Left forelimb (tissue), 1 donor: ENCODE measurements at places on chromosomes 2 and 18.

DNA sequence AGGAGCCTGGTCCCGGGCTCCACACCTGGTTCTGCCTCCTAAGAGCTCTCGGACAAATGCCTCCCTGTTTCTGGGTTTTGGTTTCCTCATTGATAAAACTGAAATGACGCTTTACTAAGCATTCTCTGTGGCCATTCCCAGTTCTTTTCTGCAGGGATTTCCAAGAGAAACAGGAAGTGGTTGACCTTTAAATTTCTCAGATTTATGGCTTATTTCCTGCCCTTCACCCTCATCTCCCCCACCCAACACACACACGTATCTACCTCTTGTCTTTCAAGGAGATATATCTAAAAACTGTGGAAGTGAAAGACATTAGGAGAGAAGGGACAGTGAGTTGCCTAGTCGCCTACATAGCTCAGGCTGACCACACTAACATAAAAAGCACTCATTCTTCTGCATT is 53.0 kb downstream of the PIEZO2 start:
- no peak for DNase-seq

DNA sequence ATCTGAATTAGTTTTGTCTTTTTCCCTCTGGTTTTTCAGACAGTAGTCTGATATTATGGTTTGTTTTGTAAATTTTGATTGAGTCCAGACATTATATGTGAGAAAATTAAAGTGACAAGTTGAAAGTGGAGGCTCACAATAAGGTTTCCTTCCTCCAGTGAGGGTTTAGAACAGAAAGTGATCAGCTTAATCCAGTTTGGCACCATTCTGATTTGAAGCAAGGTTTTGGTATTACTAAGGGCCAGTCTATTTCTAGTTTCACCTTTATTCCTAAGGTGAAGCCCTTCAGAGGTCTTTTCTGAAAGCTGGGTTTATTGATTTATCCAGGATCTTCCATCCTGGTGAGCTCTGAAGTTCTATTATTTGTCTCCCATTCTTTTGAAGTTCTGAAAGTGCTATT is 68.7 kb downstream of the CDC42EP3 start:
- no peak for DNase-seq

DNA sequence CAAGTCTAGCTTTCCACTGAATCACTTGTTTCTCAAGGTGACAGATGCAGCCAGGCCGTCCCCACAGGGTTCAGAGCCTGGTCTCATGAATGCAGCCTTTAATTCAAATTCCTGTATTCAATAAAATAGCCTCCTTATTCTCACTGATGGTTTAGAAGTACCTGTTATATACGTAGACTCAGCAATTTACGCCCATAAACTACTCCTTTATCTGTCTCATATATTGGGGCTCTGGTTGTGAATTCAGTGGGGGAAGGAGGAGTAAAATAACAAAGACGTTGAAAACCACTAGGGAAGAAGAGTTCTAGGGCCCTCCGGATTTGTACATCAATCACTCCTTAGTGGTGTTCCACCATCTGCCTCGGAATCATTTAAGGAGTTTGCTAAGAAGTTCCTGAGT is 1.7 kb downstream of the OBSL1 start:
- DNase-seq = no peak

DNA sequence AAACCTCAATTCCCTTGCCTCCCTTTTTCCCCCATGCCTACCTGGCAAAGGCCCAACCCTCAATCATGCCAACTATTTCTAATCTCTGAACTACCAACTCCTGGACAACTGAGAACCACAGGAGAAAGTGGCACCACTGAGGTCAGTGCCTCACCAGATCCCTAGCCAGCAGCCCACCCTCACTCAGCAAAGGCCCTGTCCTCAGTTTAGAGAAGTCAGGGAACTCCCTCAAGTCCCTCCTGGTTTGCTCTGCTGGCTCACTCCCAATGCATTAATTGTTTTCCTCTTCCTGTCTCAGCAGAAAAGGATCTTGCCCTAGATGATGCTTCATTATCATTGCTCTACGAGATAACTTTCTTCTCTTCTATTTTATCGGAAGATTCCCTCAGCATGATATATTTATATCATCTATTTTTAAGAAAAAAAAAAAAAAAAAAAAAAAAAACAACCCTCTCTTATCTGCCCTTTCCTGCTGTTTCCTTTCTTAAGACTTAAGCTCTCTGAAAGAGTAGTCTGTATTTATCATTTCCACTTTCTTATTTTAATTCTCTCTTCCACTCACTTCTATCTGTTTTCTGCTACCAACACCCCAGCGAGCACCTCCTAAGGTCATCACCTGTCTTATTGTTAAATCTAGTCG is 22.7 kb upstream of the ZBTB14 start:
- no peak for DNase-seq

DNA sequence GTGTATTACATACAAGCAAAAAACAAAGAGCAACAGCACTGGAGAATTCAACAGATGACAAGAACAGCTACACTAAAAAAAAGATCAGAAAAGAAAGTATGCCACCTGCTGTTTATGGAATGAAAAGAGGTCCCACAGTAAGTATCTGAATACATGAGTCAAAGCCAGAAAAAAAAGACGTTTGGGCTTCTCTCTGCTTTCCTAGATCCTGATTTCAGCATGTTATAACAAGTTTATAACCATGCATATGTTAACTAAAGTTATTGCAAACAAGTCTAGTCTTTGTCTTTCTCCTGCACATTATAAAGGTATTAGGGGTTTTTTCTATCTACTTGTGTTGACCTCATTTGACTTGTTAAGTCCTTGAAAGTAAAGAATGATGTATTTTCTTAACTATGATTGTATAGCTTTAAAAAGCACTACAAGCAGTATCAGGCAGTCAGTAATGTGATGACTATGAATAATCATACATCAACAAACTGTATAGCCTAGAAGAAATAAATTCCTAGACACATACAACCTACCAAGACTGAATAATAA is 108.5 kb upstream of the COL5A2 start:
- DNase-seq = no peak

- no peak for DNase-seq
These were observed 23.3 kb upstream of the FHOD3 start for GRCh38 chr18:36274083-36274715.

DNA sequence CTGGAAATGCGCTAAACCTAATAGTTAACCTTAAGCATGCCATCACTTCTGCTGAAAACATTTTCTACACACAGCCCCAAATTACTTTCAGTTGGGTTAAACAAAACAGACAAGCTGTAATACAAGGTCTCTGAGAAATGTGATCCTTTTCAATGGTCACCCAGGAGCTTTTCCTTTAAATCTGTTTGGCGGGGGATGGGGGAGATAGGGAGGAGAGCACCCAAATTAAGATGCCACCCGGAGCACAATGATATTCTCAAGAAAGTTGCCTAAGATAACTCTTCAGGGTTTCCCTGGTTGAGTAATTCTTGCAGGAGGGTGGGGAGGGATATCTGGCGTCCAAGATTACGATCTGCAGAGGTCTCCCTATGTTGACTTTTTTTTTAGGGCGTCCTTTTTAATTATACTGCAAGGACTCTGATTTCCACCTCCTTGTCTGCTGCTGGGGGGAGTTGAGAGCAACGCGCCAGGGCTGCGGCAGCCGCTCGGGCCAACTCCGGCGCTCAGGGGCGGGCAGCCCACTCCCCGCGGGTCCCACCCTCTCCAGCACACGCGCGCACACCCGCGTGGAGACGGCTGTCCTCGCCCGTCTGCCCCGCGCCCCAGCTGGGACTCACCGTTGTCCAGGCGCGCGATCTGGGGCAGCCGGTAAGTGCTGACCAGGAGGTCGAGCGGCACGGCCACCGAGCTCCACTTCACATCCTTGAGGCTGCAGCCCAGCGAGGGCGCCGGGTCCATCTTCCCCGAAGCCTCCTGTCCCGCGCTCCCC is 807 bp downstream of the GAREM1 start:
- DNase-seq = peak; percentile 74

GRCh38 chr2:134636714-134637113 is 82.1 kb downstream of the TMEM163 start:
- DNase-seq = no peak

DNA sequence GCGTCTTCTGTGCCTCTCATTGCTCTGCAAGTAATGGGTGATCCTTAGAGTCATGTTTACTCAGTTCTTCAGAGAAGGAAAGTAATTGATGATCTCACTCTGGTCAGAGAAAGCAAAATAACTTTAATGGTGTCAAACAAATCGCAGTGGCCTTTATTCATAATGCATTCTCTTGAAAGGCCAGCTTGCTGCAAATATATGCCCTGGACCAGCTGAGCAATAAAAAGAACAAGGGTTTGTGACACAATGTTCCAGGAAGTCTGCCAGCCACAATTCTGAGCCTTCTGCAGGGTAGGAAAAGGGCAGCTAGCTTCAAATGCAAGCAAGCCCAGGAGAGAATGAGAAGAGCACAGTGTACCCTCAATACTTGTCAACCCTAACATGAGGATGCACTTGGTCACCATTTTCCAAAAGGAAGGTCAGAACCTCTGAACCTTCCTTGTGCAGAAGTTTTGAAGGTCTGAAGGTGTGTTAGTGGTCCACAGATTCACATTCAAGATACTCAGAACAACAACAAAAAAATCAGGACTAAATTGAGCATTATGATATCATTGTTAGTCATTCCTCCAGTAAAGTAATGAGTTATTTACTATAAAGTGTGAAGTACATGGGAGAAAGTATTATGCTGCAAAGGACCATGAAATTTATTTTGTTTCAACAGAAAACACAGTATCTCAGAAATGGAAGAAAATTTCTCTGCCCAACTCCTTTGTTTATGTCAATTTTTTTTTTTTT is 355.6 kb downstream of the PAX3 start:
- no peak for DNase-seq

DNA sequence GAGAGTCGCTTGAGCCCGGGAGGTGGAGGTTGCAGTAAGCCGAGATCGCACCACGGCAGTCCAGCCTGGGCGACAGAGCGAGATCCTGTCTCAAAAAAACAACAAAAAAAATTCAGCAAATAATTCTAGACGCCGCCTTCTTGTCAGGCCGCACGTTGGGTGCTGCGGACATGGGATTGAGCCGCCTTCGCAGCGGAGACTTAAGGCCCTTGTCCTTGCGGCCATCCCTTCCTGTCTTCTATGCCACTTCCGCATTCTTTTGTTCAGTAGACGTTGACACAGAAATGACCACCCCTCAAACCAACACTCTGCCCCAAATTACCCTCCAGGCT is 15.8 kb downstream of the PTPN18 start:
- DNase-seq = no peak

DNA sequence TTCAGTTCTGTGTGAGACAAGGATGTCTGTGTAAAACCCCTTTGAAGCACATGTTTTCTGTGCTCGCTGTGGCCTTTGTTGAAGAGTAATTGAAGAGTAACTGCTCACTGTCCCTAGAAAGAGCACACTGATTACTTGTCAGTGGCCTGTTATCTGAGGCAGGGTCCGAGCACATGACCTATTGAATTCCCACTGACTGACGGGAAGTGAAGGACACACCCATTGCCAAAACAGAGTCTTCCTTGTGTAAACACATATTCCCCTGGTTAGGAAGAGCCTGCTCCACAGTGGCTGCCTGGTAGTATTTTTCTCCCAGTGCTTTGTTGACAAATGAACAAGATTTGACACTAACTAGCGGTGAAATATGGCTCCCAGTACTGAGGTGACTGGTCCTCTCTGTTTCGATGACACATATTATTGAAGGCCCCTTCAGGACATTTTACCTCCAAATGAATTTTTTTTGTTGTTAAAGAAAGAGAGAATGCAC is 148.5 kb upstream of the GYPC start:
- DNase-seq = no peak

- no peak for DNase-seq
These were observed 379.0 kb upstream of the RND3 start for GRCh38 chr2:150866431-150866830.

DNA sequence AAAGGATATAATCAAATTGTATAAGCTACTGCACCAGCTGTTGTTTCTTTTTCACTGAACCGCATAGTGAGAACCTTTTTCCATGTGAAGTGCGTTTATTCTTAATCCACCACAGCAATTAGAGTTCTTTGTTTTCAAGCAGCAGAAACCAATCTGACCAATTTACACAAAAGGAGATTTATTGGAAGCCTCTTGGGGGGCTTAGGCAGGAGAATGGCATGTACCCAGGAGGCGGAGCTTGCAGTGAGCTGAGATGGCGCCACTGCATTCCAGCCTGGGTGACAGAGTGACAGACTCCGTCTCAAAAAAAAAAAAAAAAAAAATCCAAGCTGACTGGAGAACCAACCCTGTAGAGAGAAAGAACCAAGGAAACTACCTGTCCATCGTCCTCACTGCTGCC is 10.0 kb downstream of the ADNP2 start:
- no peak for DNase-seq

GRCh38 chr18:75047240-75047961 is 161.5 kb downstream of the PTGR3 start:
- DNase-seq = no peak

DNA sequence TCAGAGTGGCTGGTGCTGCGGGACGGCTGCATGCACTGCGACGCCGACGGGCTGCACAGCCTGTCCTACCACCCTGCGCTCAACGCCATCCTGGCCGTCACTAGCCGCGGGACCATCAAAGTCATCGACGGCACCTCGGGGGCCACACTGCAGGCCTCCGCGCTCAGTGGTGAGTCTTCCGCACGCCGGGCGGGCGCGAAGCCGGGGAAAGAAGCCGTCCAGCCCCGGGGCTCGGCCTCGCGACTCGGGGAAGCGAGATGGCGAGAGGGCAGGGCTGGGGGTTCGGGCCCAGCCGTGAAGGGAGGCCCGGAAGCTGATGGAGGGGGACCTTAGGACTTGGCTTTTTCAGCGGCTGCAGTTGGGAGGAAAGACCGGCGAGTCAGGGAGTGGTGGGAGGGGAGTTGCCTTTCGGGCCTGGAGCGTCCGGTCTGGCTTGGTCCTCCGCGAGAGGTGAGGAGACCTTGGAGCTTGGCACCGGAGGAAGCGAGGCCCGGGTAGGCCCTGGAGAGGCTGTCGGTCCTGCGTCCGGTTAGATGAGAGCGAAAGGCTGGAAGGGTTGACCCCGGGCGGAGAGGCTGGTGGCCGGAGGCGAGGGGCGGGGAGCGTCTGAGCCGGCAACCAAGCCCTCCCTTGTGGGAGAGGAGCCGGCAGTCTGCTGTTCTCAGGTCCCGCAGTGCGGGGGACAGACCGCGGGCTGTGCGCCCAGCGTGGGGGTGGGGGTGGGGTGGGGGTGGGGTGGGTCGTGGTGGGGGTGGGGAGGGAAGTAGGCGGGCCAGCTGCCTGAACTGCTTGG is 691 bp downstream of the BIRC6 start:
- DNase-seq = peak; percentile 75

DNA sequence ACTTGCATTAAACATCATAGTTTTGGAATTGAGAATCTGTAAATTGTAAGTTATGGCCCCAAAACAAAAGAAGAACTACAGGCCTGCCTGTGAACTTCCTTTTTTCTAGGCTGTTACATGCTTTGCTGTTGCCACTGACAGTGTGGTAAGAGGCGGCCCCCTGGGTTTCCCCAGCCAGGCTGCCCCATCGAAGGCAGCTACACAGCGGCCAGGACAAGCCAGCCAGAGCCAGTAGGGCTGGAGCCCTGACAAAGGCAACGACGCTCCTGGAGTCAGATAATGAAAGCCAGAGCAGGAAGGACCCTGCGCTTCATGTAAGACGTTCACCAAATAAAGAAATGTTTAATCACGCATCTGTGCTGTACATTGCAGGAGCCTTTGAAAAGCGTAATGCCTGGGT is 55.0 kb downstream of the ANKRD44 start:
- DNase-seq = no peak

- no peak for DNase-seq
These were observed 1.6 kb upstream of the RAMP1 start for GRCh38 chr2:237857791-237858190.
